ENCODE measurements at places on chromosomes 16 and 17.

GRCh38 chr16:47064775-47065174 is 79.0 kb downstream of the NETO2 start:
- no peak for DNase-seq

DNA sequence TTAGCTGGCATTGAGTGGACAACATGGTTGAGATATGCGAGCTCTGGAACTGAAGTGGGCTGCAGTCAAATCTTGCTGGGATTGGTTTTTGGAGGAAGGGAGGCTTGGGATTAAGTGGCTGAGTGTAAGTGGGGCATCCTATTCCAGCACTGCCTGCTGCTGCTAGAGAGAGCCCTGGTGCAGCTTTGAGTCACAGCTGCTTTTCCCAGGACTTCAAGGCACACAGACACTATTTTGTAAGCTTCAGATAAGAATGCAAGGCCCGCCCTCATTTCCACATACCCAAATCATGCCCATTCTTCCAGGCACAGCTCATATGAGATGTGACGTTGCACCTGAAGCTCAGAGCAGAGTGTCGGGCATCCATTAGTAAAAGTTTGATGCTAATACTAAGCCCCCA is 10.2 kb upstream of the MAF start:
- peak; percentile 27 for DNase-seq

- peak; percentile 31 for DNase-seq
Observed at GRCh38 chr17:79831265-79832217, 7.7 kb downstream of the CBX4 start.

DNA sequence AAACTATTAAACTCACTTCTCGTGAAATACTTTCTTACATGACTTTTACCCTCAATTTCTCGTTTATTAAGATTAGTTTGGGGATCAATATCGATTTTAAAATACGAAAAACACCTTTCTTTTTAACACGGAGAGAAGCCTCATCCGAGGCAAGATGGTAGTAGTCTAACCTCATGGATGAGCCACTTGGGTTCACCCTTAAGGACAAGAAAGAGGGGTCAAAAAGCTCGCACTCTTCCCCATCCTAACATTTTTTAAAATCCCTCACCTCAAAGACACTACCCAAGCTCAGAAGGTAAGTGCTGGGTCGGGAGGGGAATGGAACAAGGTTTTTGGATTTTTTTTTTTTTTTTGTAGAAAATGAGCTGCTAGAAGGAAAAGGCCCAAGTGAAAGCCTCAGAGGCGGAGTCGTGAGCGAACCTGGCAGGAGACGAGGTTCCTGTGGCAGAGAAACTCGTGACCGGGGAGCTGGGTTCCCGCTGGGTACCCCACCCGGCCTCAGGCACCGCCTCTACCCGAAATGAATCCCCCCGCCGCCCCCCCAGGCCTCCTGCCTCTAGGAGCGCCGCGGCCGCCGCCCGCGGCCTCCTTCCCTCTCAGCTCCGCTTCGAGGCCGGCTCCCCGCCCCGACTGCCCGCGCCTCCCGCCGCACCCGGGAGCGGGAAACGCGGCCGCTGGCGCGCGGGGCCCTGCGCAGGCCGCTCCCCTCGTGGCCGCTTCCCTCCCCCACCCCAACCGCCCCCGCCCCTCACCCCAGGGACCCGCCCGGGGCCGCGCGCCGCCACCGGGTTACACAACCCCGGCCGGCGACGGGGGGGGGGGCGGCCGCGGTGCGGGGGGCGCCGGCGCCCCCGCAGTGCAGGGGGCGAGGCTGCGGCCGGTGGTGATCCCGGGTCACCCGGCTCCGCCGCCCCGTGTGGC is 1.6 kb downstream of the NUFIP2 start:
- peak; percentile 49 for DNase-seq

DNA sequence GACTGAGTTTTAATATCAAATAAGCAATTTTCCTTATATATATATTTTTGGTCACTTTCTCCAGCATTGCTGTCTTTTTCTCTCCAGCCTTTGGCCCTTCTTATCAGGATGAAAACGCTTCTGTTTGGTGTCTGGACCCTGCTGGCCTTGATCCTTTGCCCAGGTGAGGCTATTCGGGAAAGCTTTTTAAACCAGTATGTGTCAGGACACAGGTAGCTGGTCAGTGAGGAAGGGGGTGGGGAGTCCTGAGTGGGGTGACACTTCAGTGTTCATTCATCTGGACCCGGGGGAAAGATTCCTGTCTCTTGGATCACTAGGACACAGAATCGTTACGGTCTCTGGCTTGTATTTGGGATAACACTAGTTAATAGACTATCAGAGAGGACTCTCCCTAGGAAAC is 12.2 kb upstream of the SMARCD2 start:
- DNase-seq: no peak

DNA sequence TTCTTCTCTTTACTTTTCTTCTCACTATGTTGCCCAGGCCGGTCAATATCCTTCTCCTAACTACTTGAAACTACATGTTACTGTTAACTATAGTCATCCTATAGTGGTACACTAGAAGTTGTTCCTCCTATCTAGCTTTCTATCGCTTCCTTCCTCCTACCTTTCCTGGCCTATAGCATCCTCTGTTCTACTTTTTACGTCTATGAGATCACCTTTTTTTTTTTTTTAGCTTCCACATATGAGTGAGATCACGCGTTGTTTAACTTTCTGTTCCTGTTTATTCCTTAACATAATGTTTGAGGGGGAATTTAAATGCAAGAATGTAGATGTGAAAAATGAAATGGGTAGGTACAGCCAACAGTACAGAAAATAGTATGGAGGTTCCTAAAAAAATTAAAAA is 30.5 kb upstream of the YPEL2 start:
- no peak for DNase-seq

DNA sequence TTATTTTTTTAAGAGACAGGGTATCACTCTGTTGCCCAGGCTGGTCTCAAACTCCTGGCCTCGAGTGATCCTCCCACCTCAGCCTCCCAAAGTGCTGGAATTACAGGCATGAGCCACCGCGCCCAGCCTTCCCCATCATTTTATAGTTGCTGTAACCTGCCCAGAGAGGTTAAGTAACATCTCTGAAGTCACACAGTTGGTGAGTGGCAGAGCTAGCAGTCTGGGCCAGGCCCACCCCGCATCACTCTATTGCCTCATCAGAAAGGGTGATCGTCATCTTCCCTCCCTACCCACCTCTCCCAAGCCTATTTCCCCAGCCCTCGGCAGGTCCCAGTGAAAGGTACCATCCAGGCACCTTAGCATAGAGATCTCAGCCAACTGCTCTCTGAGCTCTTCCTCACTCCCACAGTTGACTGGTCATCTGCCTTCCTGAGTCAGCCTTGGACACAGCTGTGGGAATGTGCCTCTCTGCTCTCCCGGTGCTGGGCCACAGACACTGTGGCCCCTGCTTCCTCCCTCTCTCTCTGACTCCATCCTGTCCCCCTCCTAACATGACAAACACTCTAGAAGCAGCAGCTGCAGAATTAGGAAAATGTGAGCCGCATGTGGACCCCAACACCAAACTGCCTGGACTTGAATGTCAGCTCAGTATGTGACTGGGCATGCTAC is 57.1 kb downstream of the SCNN1B start:
- DNase-seq: peak; percentile 28

- no peak for DNase-seq
Observed at GRCh38 chr16:64900517-64900916, 221.3 kb downstream of the CDH11 start.

- peak; percentile 58 for DNase-seq
Observed at GRCh38 chr17:74379495-74380085, 12.3 kb downstream of the GPR142 start.

DNA sequence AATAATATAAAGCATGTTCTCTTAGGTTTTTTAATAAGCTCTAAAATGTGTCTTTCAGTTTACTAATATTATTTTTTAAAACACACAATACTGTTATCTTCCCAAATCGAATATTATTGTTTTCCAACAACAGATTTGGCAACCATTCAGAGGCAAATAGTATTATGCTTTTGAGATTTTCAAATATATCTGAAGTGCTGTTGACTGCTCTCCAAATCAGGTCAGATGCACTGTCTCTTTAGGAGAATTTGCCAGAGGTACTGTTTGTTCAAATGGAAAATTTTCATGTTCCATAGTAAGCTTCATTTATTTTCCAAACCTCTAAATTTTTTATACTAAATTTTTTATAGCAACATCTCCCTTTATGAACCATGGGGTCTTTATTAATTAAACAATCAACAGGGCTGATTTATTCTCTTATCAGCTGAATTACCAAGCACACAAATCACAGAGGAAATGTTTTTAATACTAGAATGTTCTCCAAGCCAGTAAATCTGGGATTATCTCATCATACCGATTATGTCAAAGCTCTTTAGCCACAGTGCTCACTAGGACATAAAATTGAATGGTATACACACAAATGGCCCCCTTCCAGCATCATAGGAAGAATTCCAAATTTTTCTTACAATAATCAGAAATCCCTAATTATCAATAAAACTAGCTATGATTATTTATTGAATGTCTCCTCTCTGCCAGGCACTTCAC is 108.8 kb upstream of the HLF start:
- DNase-seq: no peak

DNA sequence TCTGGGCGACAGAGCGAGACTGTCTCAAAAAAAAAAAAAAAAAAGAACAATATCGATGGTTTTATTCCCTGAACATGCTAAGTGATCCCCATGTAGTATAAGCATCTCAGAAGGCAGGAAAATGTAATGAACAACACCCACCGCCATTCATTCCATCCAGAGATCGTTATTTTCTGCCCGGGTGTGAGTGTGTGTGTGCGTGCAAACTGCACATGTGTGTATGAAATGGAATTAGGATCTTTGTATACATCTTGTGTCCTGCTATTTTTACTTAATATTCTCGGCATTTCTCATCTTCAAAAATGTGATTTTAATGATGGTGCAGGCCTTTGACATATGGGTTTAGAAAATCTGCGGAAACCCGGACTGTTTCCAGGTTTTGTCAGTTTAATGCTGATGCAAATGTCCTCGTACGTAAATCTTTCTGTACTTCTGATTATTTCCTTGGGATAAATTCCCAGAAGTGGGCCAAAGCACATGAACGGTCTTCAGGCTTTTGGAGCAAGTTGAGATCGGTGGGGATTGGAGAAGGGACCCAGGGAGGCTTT is 254.8 kb downstream of the SEC14L1 start:
- no peak for DNase-seq

GRCh38 chr16:66247516-66248481 is 118.7 kb upstream of the CDH5 start:
- DNase-seq: no peak

DNA sequence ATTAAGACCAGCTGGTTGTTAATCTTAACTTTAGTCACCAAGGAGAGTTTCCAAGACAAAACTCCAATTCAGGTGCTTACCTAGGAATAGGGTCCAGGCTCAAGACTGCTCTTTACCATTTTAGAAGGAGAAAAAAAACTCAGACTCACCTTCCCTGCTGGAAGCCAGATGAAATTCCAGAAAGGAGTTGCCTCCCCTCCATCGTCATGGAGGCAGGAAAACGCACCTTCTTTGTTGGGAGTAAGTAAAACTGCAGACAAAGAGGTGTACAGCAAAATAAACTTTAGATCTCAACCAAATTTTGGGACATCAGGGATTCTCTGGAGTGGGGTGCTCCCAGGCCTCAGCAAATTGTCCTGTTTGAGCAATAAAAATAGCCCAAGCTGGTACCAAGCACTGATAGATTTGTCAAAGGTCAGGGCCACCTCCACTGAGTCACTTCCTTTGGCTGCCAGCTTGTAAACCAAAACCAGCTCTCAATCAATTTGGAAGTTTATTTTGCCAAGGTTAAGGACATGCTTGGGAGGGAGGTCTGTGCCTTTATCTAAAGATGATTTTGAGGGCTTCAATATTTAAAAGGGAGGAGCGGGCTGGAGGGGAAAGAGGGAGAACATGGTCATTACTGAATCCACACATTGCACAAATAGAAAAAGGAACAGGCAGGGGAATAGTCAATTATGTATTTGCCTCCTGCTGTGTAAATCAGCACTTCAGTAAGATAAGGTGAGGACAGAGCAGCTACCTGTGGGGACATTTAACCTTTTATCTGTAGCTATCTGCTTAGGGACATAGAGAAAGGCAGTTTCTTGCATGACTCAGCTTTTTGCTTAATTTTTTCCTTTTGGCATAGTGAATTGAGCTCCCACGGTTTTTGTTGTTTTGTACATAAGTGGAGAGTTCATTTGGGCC is 1.5 kb upstream of the ALDH3A2 start:
- DNase-seq: peak; percentile 53

DNA sequence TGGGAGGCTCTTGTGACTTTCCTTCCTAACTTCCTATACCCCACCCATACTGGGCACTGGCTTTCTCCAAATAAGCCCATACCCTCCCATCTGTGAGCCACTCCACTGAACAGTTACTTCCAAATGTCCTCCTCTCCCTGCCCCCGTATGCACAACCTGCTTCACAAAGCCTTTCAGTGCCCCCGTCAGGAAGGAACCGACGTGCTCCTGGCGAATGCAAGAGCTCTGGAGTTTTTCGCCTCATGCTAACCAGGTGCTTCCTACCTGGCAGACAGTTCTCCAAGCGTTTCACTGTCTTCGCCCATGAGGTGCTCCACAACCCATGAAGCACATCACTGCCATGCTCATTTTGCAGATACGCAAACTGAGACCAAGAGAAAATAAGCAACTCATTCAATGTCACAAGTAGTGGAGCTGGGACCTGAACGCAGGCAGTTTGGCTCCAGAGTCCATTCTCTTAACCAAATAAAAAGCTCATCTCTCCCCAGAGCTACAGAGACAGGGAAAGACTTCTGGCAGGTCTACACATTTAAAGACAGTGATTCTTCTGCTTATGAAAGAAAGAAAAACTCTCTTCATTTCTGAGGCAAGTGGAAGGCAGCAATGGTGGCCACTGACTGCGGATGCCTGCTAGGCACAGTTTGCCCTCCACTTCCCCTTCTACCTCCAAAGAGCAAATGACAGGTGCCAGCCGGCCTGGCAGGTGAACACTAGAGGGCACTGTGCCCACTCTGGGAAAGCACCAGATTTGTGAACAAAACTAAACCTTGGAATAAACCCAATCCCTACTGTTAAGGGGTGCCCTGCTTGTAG is 23.8 kb downstream of the SPHK1 start:
- DNase-seq: peak; percentile 11

DNA sequence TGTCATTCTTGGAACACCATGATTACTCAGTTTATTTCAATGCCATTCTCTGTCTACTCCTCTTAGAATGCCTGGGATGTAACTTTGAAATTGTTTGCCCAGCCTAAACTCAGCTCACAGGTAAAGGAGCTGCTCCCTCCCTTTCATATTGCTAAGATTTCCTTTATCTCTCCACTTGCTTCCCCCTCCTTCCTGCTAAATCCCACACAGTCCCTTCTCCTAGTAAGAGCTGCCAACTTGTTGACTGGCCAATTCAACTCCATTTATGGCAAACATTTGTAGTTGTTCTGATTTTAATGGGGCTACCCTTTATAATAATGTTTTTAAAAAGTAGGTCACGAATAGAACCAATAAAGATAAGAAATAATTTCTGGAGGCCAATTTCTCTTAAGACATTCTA is 146.1 kb downstream of the SKAP1 start:
- DNase-seq: no peak

GRCh38 chr16:79500286-79500685 is 100.3 kb downstream of the MAF start:
- no peak for DNase-seq

GRCh38 chr17:65182233-65182632 is 45.1 kb downstream of the RGS9 start:
- no peak for DNase-seq
